Breast epithelium (tissue), 4 donors: ENCODE measurements at places on chromosomes 7 and 10. TPM values are rescaled to one million over a fixed set of nuclear protein-coding genes. Genes with fewer than 3 reads are reported as not detected.

GRCh38 chr7:42274053-42274452 lies 37.0 kb upstream of the GLI3 start:
- H3K27me3 ChIP-seq: no peaks in the 10 kb centered on the region
- no peaks in the 10 kb centered on the region for H3K36me3 ChIP-seq
- H3K4me1 ChIP-seq: no peaks in the 10 kb centered on the region
- no peak overlapping the region for H3K27ac ChIP-seq

GRCh38 chr7:28356619-28357018 lies 55.7 kb upstream of the CREB5 start:
- no peak for DNase-seq
- no peaks in the 10 kb centered on the region for H3K27me3 ChIP-seq
- H3K27ac ChIP-seq: no peak overlapping the region
- H3K4me3 ChIP-seq: no peak overlapping the region

DNA sequence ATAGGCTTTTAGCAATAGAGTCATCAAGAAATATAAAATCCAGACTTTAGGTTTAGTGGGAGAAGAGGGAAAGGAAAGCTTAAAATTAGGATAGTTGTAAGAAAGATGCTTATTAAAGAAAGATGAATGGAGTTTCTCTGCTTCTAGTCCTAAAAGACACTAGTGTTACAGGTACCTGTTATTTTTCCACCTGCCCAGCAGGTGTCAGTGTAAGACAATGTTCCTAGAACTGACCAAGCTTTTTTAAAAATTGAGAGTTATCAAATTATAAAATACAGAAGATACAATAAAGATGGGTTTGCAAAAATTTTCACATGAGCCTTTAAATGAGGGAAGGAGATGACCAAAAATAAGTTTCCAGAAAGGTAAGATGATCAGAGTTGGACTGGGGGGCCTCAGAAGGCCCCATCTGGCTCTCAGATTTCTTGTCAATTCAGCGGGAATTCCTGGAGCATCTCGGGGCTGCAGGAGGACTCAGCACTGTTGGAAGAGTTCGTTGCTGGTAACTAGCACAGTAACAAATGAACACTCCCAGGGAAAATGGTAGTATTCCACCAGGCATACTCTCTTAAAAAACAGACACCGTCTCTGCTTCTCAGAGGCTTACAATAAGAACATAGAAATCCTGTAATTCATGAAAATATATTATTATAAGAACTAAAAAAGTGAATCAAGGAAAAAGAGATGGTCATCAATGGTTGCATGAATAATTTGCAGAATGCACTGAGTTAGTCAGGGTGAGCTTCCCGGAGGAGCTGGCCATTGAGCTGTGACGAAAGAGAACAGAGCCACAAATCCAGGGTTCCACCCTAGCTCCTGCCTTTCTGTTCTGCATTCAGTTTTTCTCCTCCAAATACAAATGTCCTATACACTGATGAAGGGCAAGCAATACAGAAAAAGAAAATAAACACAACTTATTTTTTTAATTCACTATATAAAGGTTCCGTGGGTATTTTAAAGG lies 71.8 kb upstream of the PIK3CG start:
- DNase-seq: no peak
- H3K36me3 ChIP-seq: no peaks in the 10 kb centered on the region
- no peaks in the 10 kb centered on the region for H3K27me3 ChIP-seq
- no peak overlapping the region for H3K4me3 ChIP-seq
- no peak overlapping the region for H3K27ac ChIP-seq

SPDYE3 gene
- total RNA-seq: not detected

SLC26A3 gene
- total RNA-seq: 13.6 TPM

DNA sequence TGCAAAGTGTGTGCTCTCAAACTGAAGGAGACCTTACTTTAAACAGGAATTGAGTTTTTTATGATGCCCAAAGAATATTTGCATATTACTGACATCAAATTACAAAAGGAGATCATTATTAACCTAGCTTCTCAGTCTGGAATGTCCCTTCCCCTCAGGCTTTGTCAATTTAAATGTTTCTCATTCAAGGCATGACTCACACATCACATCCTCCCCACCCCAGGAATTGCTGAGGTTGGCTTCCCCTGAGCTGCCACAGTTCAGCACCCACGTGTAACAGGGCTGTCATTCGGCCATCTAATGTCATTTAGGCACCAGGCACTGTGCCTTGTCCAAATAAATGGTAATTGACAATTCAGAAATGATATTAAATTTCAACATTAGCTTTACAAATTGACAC lies 305.9 kb upstream of the MGMT start:
- no peaks in the 10 kb centered on the region for H3K36me3 ChIP-seq
- H3K27me3 ChIP-seq: no peaks in the 10 kb centered on the region
- no peak for DNase-seq
- no peaks in the 10 kb centered on the region for H3K4me1 ChIP-seq

NANOS1 gene
- total RNA-seq: 2.9 TPM

GRCh38 chr7:29053105-29053872 lies 93.0 kb downstream of the CPVL start:
- no peaks in the 10 kb centered on the region for H3K36me3 ChIP-seq
- no peak for DNase-seq
- H3K4me1 ChIP-seq: no peaks in the 10 kb centered on the region
- H3K4me3 ChIP-seq: no peak overlapping the region
- H3K27ac ChIP-seq: no peak overlapping the region

DNA sequence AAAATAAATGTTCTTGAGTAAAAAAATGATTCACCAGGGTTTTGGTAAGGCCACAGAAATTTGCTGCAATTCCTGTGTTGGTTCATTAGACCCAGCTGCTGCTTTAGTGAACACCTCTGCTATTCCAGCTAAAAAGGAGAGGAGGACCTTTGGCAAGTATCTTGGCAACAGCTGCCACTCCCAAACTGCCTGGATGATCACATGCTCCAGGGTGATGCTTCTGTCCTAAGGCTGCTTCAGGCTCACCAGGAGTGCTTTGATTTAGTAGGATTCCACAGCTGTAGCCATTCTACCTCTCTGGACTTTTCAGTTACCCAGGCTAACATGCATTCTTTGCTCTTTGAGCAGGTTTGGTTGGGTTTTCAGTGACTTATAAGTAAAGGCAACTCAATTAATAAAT lies 82.6 kb upstream of the NPVF start:
- H3K4me3 ChIP-seq: no peak overlapping the region
- H3K27me3 ChIP-seq: no peaks in the 10 kb centered on the region
- H3K4me1 ChIP-seq: no peaks in the 10 kb centered on the region
- no peaks in the 10 kb centered on the region for H3K36me3 ChIP-seq
- no peak overlapping the region for H3K27ac ChIP-seq
- no peak for DNase-seq

OR9A2 gene
- 1.2 TPM for total RNA-seq

C10orf105 gene
- under 0.01 TPM for total RNA-seq

DNA sequence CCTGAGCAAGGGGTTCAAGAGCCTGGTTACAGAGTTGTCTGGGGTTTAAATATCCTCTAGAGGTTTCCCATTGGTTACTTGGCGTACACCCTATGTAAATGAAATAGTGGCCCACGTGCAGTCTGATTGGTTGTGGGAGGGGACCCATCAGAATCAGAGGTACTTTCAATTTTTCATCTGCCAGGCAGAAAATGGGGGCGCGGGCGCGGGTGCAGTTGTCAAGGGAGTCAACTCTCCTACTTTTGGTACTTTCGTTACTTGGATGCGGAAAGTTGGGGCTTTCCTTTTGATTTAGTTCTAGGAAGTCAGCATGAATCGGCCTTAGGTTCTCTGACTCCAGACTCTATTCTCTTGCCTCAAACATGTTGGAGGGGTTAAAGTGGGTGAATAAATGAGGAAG lies 83.2 kb downstream of the DNAJB9 start:
- no peak overlapping the region for H3K27ac ChIP-seq
- H3K27me3 ChIP-seq: no peaks in the 10 kb centered on the region
- H3K4me1 ChIP-seq: no peaks in the 10 kb centered on the region
- no peak for DNase-seq
- H3K4me3 ChIP-seq: no peak overlapping the region

TMEM270 gene
- not detected for total RNA-seq

GRCh38 chr7:135990258-135990657 lies 13.1 kb upstream of the MTPN start:
- no peak for DNase-seq
- H3K36me3 ChIP-seq: no peaks in the 10 kb centered on the region
- H3K27me3 ChIP-seq: no peaks in the 10 kb centered on the region

GRCh38 chr7:41579961-41580935 lies 122.6 kb downstream of the INHBA start:
- no peak overlapping the region for H3K4me3 ChIP-seq
- H3K27ac ChIP-seq: no peak overlapping the region
- DNase-seq: no peak
- H3K27me3 ChIP-seq: no peaks in the 10 kb centered on the region
- no peaks in the 10 kb centered on the region for H3K4me1 ChIP-seq

DNA sequence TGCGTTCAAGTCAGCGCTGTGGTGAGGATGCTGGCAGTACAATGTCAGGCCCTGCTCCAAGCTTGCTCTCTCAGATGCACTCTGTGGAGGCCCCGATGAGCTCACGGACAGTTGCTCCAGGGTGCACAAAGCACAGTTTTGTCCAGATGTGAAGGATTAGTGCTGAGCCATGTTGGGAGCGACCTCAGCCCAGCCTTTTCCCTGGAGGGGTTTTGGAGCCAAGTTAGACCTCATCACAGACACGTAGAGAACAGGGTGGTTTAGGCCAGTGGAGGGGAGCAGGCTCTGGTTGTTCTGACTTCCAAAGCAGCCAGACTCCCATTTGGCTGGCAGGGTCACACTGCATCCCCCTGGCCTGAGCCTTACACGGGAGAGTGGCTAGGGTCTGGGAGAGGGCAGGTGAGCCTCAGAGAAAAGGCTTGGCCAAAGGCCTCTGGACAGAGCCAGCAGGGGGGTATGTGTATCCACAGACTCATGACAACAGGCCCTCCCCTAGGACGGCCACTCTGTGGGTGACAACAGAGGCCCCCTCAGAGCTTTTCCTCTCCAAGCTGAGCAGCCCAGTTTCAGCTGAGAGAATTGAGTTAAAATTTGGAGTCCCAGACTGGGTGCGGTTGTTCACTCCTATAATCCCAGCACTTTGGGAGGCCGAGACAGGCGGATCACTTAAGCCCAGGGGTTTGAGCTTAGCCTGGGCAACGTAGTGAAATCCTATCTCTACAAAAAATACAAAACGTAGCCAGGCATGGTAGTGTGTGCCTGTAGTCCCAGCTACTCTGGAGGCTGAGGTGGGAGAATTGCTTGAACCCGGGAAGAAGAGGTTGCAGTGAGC lies 4.7 kb downstream of the PLAC9 start:
- no peak for DNase-seq
- no peak overlapping the region for H3K4me3 ChIP-seq
- H3K27me3 ChIP-seq: no peaks in the 10 kb centered on the region
- H3K27ac ChIP-seq: peak overlapping the region; percentile 50
- H3K4me1 ChIP-seq: no peaks in the 10 kb centered on the region

GRCh38 chr10:105188737-105189462 lies 547.8 kb downstream of the SORCS3 start:
- no peak overlapping the region for H3K4me3 ChIP-seq
- DNase-seq: no peak
- H3K27me3 ChIP-seq: no peaks in the 10 kb centered on the region
- no peaks in the 10 kb centered on the region for H3K36me3 ChIP-seq
- H3K4me1 ChIP-seq: no peaks in the 10 kb centered on the region

CTAGE4 gene
- 8.8 TPM for total RNA-seq

- H3K27ac ChIP-seq: no peak overlapping the region
- no peak overlapping the region for H3K4me3 ChIP-seq
- H3K4me1 ChIP-seq: no peaks in the 10 kb centered on the region
- DNase-seq: no peak
Observed at GRCh38 chr10:6055929-6056328, 6.2 kb downstream of the IL2RA start.

DNA sequence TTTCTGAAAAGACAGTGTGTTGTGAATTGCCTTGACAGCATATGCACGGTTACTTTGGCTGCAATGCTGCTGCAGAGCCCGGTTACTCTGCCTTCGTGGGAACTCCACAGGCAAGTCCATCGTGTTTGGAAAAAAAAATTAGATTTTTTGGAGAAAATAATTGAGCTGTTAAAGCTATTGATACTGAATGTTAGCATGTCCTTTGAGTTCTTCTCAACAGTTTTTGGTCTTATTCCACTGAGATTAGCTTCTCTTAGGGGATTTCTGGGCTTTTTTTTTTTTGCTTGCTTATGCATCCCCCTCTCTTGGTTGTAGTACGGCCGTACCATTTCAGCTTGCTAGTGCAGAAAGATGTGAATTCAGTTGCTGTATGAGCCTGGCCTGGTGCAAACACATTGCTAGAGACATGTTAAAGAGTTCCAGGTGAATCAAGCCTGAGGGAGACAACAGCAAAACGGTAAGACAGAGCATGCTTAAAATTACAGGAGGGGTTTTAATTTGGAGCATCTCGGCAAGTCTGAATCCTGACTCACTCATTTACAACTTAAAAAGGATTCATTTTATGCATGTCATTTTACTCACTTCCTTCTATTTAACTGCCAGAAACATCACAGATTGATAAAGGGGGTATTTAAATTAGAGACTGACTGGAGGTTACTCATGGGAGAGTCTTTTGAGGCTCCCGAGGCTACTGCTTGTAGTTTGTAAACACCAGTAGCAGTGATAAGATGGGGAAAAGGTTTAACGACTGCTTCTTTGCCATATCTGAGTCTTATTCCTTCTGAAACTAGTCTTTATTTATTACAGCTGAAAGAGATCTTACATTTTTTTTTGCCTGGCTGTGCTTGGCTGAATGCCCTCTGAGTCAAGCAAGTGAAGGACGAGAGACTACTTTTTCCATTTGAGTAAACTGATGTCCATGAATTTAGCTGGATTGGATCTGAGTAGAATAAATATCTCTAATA lies 113.7 kb downstream of the CDK14 start:
- no peaks in the 10 kb centered on the region for H3K36me3 ChIP-seq
- DNase-seq: no peak
- peak overlapping the region; percentile 20 for H3K4me3 ChIP-seq
- H3K27ac ChIP-seq: peak overlapping the region; percentile 21

GRCh38 chr7:96144260-96144526 lies 177.7 kb downstream of the SLC25A13 start:
- no peak overlapping the region for H3K27ac ChIP-seq
- H3K36me3 ChIP-seq: no peaks in the 10 kb centered on the region
- H3K4me1 ChIP-seq: no peaks in the 10 kb centered on the region
- DNase-seq: no peak
- H3K4me3 ChIP-seq: no peak overlapping the region

ADARB2 gene
- total RNA-seq: 0.32 TPM

- no peaks in the 10 kb centered on the region for H3K27me3 ChIP-seq
- H3K4me3 ChIP-seq: no peak overlapping the region
- H3K36me3 ChIP-seq: no peaks in the 10 kb centered on the region
- no peak for DNase-seq
Observed at GRCh38 chr10:86049442-86049841, 317.2 kb downstream of the GRID1 start.

GRCh38 chr10:30587522-30588031 lies 42.0 kb downstream of the LYZL2 start:
- H3K36me3 ChIP-seq: no peaks in the 10 kb centered on the region
- peak; percentile 42 for DNase-seq
- H3K4me1 ChIP-seq: peaks cover 6% of the 10 kb centered on the region
